Sigmoid colon (tissue), 7 donors: ENCODE measurements at places on chromosomes 2 and 18. TPM values are rescaled to one million over a fixed set of nuclear protein-coding genes. Genes with fewer than 3 reads are reported as not detected.
A peak's percentile ranks its signal among the peaks of the same experiment; 100 is the strongest.

The DES gene
- total RNA-seq = 30,562 TPM

The GTF2A1L gene
- total RNA-seq = 69.5 TPM

The TMEM185B gene
- total RNA-seq = 19.3 TPM

The RANBP2 gene
- 57.1 TPM for total RNA-seq

The RND3 gene
- 171 TPM for total RNA-seq

- no peak for DNase-seq
Observed at GRCh38 chr2:76760367-76760704, 761.8 kb downstream of the LRRTM4 start.

DNA sequence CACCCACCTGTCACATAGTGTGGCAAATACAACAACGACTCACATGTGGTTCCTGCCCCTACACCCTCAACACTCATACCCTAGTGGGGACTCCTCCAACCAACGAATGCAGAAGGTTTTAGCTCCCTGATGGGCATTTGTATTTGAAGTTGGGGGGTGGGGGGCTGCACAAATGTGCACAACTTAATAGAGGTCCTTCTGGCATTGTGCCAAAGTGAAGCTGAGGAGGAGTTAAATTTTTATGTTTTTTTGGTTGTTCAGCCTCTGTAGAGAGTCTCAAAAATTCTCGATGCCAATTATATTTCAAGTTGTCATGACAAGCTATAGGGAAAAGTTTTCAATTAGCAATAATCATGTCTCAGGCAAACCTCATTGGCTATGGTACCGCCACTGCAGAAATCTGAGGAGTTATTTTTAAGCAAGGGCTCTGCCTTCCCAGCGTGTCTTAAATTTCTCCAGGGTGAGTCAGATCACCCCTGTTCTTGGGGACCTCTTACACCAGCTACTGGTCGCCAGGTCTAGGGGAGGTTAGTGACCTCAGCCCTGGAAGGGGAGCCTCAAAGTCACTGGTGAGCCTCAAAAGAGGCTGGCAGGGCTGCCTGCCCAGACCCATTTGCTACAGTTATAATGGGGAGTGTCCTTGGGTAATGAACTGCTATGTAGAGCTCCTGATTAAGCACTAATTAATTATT lies 102.7 kb upstream of the TAF1B start:
- DNase-seq = no peak

DNA sequence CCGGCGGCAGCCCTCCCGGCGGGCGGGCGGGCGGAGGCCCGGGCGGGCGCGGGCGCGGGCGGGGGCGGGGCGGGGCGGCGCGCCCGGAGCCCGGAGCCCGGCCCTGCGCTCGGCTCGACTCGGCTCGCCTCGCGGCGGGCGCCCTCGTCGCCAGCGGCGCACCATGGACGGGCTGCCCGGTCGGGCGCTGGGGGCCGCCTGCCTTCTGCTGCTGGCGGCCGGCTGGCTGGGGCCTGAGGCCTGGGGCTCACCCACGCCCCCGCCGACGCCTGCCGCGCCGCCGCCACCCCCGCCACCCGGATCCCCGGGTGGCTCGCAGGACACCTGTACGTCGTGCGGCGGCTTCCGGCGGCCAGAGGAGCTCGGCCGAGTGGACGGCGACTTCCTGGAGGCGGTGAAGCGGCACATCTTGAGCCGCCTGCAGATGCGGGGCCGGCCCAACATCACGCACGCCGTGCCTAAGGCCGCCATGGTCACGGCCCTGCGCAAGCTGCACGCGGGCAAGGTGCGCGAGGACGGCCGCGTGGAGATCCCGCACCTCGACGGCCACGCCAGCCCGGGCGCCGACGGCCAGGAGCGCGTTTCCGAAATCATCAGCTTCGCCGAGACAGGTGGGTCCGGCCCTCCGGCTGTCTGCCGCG lies at the start of gene INHBB:
TSS of gene INHBB (plus strand) at position 111 of the 641 bp plus-strand sequence. CDS start at position 164, 53 bp downstream.
- DNase-seq = no peak

DNA sequence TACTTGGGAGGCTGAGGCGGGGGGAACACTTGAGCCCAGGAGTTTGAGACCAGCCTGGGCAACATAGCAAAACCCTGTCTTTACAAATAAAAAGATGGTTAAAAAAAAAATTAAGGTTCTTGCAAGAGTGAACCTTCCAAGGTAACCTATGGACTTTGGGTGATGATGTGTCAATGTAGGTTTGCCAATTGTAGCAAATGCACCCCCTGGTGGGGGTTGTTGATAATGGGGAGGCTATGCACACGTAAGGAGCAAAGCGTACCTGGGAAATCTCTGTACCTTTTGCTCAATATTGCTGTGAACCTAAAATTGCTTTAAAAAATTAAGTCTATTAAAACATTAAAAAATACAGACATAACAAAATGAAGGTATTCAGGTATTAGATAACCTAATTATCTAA lies 70.4 kb downstream of the CWC22 start:
- DNase-seq = no peak

DNA sequence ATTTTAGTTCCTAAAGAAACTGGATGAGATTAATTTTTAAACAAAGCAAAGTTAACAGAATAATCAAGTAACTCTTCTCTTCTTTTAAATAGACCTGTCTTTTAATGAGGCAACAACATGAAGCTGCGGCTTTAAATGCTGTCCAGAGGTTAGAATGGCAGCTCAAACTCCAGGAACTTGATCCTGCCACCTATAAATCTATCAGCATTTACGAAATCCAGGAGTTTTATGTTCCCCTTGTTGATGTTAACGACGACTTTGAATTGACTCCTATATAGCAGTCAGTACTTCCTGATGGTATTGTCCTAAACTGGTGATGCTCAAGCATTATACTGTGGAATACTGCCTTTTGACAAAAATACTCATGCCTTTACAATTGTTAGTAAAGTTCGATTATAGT lies 53.7 kb upstream of the TWSG1 start:
- no peak for DNase-seq

- no peak for DNase-seq
Observed at GRCh38 chr2:94956797-94957391, 68.6 kb upstream of the MAL start.

DNA sequence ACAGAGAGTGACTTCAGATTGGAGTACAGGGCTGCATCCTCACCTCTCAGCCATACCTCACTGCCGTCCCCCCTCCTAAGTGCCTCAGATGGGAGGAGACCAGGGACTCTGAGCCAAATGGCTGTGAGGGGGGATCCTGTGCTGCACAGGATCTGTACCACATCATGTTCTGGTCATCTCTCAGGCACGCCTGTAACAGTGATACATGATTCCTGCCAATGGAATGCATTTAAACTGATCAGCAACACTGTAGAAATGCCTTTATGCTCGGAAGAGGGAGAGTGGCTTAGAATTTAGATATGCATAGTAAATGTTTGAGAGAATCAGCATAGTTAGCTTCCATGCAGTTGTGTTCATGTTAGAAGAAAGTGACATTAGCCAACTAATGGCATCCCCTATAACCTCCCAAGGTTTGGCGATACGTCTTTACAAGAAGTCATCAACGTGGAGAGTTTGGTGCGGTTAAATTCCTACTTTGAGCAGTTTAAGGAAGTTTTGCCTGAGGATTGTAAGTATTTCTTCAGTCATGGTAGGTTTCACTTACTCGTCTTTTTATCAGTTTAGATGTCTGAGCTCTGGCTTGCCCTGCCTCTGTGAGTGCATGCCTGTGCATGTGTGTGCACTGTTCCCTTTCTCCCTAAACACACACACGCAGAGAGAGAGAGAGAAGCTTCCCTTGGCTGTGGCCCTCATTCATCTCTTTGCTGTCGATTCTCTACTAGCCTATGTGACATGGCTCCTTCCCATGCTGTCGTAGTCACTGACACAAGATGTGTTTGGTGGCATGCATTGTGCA lies 40.0 kb downstream of the COA5 start:
- peak; percentile 29 for DNase-seq

GRCh38 chr2:209577376-209578357 lies 153.8 kb downstream of the MAP2 start:
- no peak for DNase-seq

GRCh38 chr2:88736437-88736836 lies 45.0 kb downstream of the RPIA start:
- DNase-seq = no peak

- no peak for DNase-seq
Observed at GRCh38 chr2:120926463-120927264, 191.0 kb downstream of the GLI2 start.

GRCh38 chr2:167942366-167943081 lies 304.9 kb downstream of the STK39 start:
- DNase-seq = no peak

DNA sequence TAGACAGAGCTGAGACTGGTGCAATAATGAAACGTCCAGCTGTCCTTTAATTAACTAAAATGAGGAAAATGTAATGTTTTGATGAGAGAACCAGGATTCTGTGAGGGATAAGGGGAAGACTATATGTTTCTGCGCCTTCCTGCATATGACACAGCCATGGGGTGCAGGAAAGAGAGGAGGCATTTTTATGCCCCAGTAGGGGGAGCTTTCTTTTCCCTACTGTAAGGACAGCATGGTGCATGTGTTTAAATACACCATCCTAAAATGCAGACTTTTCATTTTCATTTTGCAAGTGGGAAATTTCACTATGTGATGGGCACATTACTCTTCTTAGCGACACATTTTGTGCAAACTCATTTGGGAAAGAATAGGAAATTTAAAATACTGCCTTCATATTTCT lies 446.1 kb downstream of the ARHGAP15 start:
- no peak for DNase-seq

GRCh38 chr2:74606927-74607326 lies 41.2 kb downstream of the M1AP start:
- DNase-seq = no peak

DNA sequence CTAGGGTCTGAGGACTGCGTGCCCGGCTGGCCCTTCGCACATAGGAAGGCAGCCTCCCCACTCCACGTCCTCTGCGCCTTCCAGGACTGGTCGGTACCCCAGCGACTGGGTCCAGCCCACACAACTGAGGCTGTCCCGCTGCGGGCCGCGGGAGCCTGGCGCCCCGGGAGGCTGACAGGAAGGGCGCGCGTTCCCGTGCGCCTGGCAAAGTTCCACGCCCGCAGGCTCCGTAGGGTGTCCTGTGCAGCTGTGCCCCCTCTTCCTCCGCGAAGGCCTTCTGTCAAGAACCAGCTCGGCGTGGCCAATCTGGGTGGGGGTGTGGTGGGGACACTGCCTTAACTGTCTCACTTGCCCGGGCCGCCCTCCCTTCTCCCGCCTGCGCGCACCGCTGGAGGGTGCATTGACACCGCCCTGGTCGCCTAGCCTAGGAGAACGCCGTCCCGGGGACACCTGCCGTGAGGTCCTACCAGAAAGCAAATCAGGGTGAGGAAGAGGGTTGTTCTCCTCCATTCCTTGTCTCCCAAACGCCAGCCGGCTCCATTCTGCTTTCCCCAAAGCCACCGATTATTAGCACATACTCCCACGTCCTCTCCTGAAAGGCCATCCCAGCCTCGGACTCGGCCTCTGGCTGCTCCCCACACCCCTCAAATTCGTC lies 618 bp upstream of the LYPD1 start:
- DNase-seq = peak; percentile 59

DNA sequence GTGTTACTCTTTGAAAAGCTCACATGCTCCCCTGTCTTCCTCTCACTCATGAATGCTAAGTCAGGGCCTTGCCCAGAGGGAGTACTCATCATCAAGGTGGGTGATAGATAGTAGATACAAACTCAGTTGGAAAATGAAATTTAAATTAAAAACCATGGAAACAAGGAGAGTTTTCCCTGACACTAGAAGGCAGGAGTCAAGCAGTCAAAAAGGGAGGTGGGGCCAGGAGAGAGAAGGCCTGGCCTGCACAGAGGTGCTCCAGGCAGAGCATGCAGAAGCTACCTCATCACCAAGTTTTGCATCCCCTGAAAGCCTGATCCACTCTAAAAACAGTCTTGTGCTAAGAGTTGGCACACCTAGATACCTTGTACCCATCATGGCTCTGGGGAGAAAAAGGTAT lies 143.7 kb downstream of the MYO5B start:
- DNase-seq = no peak

DNA sequence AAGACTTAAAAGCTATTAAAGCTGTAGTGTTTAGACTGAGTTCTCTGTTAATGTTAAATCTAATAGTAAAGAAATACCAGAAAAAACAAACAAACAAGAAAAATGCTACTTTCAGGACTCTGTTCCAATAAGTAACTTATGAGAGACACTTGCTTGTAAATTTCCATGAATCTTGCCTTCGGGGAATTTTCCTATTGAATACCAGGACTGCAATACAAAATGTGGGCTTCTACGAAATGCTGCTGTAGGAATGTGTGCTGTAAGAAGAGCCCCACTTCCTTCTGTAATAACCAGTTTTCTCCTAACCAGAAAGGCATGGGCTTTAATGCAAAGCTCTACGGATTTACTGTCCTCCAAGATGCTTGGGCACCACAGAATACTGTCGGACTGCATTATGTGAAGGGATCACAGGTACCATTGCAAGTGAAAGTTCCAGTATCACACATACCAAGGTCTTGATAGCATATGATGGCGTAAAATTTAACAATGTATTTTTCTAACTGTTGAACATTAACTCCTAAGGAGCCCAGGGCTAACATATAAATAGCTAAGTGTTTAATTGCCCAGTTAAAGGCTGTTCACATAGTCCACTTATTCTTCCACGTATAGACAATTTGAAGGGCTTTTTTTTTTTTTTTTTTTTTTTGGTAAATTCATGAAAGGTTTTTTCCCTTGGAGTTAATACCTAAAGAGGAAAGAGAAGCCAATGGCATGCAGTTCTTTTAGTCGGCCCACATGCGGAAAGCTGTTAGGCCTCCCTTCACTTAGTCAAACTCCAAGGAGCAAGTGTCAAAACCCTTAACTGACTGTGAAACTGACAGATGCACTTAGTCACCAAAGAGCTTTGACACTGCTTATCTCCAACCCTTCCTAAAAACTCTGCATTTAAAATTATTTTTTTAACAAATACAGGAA lies 564.0 kb upstream of the POU3F3 start:
- DNase-seq = no peak

- DNase-seq = no peak
Observed at GRCh38 chr2:27701676-27702075, 38.0 kb downstream of the SLC4A1AP start.

DNA sequence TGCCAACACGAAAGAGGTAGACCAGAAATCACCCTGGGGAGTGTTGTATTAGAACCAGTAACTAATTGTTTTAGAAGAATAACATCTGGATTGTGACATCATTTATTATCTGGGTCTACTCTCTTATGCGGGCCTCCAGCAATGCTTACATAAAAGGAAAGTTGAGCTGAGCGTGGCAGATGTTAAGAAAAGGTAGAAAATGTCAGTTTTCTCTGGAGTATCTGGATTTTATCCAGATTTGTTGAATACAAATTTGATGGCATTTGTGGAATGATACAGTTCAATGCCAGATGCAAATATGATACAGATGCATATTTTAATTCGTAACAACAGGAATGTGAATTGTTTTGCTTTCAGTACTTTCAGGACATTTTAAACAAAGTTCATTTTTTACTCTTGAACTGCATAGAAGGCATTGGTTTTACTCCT lies 90.3 kb downstream of the PRPF40A start:
- DNase-seq = no peak

GRCh38 chr18:73719611-73720010 lies 428.0 kb downstream of the FBXO15 start:
- no peak for DNase-seq

DNA sequence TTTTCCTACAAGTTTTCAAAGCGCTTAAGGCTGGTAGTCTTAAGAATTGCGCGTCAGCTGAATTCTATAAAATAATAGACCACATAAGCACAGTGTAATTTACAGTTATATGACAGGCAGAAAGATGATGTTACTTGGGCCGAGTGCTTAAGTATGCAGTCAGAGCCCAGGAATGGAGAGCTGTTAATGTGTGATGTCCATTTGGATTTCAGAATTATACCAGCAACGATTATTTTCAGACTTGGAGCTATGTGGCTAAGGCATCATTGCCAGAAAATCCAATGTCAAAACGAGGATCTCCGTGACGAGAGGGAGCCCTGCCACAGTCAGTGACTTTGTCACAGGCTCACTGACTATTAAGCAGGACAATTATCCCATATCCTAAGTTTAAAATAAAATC lies 3.4 kb downstream of the KLF7 start:
- no peak for DNase-seq

- no peak for DNase-seq
Observed at GRCh38 chr2:57876313-57876712, 170.3 kb upstream of the VRK2 start.
